Activated effector memory CD4-positive, alpha-beta T cell treated with anti-CD3 and anti-CD28 coated beads, Interleukin-2, amount 50 U/mL, for 16 hours (primary cell): ENCODE measurements at places on chromosomes 6 and 20.

- DNase-seq = no peak
Measured at GRCh38 chr6:157651731-157652490, 171.1 kb upstream of the SNX9 start.

DNA sequence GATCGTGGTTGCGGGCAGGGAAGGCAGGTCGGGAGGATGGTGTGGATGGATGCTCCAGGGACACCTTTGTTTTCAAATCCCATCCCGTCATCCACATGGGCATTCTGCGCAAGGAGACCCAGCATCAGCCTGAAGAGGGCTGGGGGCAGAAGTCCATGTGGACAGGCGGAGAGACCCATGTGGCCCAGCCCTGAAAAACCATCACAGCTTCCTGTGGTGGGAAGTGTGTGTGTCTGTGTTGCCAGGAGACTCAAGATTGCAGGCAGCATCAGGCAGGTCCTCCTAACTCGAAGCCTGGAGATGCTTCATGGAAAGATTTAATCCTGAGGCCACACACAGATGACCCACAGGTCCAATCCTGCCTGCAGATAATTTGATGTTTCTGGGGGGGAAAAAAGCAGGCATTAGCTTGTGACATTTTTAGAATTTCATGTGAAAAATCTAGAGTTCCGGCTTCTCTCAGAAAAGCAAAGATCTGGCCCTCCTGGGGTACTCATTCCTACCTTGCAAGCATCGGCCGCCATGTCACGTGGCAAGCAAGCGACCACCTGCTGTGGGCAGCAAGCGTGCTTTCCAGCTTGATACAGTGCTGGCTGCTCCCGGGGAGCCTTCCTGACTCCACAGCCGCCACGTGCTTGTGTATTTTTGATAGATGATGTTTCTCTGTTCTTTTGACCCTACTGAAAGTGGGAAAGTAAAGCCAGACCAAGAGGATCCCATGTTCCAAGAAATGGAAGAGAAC lies 25.8 kb downstream of the BCAS4 start:
- DNase-seq = no peak

DNA sequence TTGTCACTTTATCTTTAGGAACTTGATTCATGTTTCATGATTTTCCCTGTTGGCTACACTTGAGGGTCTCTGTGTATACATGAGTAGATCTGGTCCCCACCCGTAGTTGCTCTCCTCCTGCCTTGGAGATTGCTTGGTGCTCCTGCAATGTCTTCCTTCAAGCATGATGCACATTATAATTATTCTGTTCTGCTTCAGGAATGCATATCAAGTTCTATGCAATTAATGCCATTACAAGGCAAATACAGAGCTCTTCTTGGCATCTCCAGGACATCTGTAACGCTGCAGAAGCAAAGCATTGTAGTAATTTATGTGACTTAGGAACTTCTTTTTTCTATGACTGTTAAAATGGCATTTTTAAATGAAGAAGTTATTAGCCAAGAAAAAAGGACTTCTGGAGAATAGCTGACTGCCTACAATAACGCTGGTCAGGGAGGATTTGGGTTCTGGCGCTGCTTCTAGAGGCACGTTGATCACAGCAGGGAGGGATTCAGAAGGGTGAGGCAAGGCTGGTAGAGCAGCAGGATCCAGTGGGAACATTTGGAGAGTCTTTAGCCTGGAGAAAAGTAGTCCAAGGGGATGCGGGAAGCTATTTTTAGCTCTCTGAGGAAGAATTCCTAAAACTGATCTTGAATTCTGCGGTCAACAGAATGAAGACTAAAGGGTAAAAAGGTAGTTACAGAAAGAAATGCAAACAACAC lies 203.6 kb downstream of the PLCB1 start:
- DNase-seq = no peak

DNA sequence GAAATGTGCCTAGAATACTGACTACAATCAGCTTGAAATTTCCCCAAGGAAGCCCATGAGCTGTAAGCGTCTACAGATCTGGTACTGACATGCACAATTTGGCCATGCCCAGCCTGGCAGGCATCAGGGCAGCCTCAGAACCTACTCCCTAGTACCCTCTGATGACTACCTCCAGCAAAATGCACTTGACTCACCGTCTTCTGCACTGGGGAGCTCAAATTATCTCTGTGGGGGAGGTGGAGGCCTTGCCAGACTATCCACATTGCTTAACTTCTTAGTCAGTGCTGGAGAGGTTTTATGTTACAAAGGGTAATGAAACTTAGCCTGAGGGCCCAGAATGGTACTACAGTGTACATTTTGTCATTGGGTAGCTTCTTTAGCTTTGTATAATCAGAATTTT lies 126.0 kb upstream of the ADGRF1 start:
- DNase-seq = no peak

- no peak for DNase-seq
Measured at GRCh38 chr6:65546894-65547293, 160.1 kb downstream of the EYS start.

DNA sequence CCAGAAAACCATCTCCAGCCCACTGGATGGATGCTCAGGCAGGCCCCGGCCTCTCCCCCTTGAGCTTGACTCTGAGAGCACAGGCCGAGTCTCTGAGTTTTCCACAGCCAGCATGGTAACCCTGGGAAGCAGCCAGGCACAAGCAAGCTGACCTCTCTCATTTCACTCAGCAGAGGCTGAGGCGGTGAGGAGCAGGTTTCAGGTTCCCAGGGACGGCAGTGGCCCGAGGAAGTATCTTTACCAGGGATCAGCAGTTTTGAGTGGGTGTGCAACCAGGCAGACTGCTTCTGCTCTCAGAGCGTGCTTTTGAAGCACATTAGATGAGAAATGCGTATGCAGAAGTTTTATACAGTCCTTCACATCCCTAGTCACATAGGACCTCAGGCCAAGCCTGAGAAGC lies 12.6 kb downstream of the HCK start:
- no peak for DNase-seq

DNA sequence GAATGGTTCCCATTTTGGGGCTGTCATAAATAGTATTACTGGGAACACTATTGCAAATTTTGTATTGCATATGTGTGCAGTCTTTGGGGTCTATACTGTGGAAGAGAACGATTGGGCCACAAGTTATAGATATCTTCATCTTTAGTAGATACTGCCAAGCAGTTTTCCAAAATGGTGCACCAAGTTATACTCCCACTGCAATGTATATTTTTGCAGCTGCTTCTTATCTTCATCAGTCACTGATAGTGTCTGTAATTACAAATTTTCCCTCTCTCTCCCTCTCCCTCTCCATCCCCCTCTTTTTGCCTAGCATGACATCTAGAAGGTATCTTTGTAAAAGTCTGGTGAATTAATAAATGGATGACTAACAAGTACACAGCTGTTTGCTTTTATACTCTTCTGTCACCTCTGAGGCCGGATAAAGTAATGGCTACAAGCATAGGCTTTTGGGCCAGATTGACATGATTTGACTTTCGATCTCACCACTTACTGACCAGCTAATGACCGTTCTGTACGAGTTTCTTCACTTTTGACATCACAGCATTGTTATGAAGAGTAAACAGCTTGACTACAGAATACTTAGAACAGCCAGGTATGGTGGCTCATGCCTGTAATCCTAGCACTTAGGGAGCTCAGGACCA lies 113.3 kb upstream of the SLC2A12 start:
- no peak for DNase-seq

DNA sequence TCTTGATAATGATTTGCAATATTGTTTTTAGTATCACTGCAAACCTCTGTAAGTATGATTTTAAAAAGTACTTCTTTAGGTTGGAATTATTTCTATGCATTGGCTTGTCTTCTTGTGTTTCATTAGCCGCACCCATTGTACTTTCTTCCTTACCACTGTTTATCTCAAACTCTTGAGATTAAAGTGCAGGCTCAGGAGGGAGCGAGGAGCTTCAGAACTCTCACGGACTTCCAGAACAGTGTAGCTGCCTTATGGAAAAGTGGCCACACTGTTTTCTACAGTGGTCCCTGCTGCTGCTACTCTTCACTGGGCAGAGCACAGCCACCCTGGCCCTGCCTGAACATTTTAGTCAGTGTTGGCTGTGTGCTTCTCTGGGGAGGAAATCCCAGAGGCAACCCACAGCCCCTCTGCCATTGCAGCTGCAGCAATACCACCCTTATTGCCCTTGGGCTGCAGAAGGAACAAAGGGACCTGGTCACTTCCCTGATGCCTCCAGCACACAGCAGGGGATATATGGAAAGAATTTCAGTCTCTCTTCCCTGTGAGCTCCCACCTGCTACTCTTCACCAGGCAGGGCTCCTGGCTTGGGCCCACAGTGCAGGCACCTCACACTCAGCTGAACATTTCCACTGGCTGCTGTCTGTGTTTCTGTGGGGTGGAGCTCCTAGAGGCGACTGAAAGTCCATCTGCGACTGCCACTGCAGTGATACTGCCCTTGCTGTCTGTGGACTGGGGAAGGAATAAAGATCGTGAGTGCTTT lies 91.7 kb upstream of the MAP3K4 start:
- no peak for DNase-seq

GRCh38 chr6:14309516-14309915 lies 191.9 kb downstream of the CD83 start:
- no peak for DNase-seq

DNA sequence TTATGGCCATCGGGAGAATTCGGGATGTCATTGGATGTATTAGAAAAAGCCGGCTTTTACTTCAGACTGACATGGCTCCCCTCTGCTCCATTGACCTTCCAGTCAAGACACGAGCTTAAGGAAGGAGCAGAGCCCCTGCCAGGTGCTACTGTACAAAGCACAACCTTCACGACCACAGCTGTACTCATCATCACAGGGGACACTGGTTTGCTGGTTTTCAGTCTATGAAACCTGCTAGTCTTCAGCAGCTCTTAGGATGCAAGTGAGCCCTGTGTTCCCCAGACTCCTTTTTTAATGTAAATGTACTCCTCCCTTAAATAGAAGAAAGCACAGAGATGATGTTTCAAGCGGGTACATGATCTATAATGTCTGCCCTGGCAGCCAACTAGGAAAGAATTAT lies 1.9 kb upstream of the TRAPPC3L start:
- no peak for DNase-seq

GRCh38 chr6:33840048-33840926 lies 36.5 kb upstream of the MLN start:
- peak; percentile 76 for DNase-seq

DNA sequence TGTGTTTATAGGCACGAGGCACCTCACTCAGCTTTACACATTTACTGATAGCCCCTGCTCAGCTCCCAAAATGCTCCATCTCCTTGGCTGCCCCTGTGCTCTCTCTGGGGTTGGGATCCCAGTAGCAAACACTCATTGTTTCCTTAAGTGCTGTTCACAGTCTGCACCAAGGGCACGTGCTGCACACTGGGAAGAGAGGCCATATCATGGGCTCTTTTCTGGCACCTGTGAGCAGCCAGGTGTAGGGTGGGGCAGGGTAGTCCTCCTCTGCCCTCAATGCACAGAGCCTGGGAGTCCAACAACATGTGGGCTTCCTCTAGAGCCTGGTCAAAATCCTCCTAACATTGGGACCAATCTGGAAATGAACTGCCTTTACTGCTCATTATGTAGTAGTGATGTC lies 67.9 kb downstream of the BANF2 start:
- DNase-seq = no peak

DNA sequence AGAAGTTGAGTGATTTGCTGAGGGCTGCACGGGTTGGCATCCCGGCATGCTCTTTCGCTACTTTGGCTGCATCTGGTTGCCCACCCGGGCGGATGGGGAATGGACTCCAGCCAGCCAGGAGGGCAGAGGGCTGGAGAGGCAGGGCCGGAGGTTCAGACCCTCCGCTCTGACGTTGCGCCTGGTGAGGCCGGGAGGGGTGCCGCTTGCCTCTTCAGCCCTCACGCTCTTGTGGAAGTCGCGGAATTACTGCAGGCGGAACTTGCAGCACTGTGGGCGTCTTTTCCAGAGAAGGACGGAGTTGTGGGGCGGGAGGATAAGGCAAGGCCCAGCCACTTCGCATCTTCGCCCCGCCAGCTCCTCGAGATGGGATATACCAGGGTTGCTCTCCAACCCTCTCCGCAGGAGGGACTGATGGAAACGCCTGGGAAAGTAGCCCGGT lies 656 bp downstream of the RTEL1 start:
- DNase-seq = no peak
